ENCODE measurements at places on chromosomes 6 and 20.

DNA sequence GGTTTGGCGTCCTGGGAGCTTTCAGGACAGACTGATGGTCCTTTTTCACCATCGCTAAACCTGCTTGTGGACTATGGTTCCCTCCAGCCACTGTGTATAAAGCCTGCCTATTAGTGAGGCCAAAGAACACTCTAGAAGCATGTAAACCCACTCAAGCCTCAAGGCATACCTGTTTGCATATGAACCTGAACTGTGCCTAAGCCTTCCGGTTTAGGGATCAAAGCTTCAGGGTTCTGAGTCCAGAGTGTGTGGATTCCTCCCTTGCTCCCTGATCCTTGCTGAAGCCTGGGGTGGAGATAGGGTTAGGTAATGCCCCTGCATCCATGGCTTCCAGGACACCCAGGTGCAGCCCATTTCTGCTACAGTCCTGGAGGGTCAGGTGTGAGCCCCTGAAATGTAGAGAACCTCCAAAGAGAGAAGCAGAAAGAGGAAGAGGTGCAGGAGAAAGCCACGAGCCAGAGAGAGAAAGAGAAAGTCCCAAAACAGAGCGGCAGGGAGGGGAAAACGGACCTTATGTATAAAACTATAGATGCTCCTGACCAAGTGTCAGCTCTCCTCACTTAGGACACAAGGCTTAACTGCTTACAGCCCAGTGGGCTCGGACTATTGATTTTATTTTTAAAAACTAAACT, 93.3 kb downstream of the SCML4 start:
- no peak for DNase-seq

- DNase-seq: no peak
Observed at GRCh38 chr6:40788661-40789655, 201.8 kb upstream of the LRFN2 start.

GRCh38 chr20:3307078-3307477, 68.1 kb upstream of the SLC4A11 start:
- no peak for DNase-seq

DNA sequence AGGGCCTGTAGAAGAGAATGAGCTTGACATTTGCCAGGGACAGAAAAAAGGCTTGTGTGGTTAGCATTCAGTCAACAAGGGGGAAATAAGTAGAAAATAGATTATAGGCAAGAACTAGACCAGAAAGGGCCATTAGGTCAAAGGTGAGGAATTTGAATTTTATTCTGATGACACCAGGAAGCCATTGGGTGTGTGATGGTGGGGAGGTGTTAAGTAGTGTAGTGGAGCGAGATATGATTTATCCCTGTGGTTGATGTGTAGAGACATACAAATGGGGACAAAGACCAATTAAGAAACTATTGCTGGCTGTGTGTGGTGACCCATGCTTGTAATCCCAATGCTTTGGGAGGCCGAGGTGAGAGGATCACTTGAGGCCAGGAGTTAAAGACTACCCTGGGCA, 11.0 kb downstream of the DSTN start:
- DNase-seq: no peak

DNA sequence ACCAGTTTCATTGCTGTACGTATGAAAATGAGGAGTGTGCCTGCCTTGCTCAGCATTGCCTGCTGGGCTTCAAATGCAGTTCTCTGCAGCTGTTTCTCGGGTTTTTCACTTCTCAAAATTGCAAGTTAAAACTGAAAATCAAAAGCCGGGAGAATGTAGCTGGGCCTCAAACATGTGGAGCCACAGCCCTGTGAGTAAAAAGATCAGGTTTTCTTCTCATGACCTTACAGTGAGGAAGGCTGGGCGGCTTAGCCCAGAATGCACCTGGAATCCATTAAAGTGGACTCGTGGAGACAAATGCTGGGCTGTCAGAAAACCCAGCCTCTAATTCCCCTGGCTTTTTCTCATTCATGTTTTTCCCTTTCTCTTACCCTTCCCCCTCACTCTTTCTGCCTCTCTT, 34.4 kb downstream of the DSE start:
- DNase-seq: no peak

DNA sequence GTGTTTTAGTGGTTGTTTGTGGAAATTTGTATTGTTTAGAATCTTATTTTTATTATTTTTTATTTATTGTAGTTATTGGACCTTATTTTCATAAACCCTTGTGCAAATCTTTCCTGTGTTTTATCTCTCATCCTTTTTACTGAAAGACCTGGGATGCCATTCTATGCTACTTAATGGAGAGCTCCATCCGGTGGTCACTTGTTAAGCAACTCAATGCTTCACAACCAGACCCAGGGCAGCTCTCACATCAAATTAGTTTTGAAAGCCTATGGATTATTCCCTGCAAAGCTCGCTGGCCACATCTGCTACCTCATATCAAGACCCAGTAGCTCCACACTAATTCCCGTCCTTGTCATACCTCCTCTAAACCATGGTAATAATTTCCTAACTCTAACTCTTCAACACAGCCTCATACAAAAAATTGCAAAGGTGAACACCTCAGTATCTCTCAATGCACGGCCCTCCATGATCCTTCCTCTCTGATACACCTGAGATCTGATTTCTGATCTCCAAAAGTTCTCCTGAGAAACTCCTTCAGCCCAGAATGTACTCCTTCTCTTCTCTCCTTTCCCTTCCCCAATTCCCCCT, 296.6 kb upstream of the MANEA start:
- peak; percentile 30 for DNase-seq

DNA sequence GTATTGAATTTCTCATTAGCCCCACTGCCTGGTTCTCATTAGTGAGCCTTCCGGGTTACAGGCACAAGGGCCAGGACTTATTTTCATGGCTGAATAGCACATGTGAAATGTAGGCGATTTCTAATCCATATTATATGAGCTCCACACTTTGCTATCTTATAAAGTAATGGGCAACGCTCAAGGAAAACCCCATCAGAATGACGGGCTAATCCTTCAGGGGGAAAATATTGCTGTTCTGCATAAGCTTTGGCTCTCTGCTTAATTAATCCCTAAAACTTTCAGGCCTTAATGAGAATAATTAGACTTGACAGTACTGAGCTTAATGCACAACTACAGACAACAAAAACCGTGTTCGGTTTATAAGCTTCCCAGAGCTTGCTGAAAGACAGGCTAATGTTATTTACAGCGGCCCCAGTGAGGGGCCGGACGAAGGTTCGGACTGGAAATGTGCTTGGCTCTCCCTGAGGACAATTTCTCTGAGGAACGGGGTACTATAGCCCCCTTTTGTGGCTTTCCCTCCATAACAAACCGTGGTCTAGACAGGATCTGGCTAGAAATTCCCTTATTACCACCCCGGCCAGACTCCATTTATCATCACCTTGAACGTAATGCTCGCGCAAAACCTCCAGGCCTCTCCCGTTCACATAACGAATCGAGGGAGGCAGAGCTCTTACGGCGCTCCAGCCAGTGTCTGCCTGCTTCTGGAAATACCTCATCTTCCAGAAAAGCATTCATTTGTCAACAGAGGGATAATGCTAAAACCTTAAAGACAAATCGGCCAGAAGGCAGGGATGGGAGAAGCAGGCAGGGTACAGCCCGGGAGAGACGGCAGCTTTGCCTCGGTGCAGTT, 164.5 kb downstream of the CD83 start:
- no peak for DNase-seq

DNA sequence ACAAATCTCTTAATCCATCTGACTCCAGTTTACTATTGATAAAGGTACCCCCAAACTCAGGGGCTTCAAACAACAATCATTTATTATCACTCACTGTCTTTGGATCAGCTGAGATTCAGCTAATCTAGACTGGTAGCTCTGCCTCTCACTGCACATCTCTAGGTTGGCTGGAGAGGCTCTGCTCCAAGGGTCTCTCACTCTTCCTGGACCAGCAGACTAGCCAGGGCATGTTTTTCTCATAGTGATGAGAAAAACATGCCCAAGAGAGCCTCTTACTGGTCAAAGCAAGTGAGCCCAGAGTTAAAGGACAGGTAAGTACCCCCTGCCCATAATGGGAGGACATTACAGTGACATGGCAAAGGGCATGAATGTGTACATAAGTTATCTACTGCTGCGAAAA, 115.1 kb upstream of the BEND3 start:
- DNase-seq: no peak

GRCh38 chr6:115514656-115515055, 546.0 kb downstream of the FRK start:
- no peak for DNase-seq

DNA sequence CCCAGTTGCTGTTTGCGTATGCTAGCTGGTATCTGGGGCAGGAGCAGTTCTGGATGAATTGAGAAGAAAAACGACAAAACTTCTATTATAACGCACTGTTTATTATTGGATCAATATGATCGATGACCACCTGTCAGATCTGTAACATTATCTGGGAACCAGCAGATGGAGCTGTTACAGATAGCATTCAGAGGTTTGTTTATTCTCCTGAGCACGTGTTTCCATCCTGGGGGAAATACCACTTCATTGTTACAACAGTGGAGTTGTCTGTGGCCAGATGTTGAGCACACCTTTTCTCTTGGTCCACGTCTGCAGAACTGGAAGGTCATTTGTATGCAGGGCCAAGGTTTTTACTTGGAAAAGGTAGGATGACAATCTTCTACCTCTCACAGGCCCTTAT, 16.0 kb upstream of the NKX2-2 start:
- no peak for DNase-seq

DNA sequence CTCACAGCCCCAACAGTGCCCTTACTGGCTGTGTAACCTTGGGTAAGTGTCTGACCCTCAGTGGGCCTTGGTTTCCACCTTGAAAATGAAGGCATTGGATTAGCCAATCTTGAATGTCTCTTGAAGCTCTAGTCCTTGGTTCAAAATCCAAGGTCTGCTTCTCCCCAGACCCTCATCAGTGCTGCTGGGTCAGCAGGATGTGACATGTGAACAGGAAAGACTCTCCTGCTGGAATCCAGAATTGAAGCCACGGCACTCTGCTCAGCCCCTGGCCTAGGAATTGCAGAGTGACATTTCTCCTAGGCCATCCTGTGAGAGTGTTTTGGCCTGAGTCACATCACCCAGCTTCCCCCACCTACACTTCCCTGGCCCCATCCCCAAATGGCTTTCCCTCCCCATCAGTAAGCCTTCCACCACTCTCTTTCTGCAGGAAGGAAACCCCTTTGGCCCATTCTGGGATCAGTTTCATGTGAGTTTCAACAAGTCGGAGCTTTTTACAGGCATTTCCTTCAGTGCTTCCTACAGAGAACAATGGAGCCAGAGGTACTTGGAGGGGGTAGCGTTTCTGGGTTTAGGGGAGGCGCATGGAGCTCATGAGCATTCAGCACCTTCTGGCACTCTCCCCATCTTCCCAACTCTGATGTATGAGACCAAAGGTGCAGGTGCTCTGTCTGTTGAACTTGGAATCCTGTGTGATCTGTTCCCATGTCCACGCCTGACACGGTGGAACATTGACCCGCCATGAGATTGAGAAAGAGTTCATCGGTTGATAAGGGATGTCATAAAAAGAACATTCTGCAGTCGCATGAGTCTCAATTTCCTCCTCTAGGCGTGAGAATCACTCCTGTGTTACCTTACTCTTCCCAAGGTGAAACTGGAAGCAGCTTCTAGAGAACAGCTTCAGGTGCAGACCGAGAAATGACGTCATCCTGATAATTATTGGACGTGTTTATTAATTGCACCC, 8.8 kb downstream of the POFUT1 start:
- no peak for DNase-seq

GRCh38 chr20:15862178-15862577, 711.1 kb downstream of the KIF16B start:
- no peak for DNase-seq

- DNase-seq: no peak
Observed at GRCh38 chr6:102662851-102663250, 1269.3 kb downstream of the GRIK2 start.

DNA sequence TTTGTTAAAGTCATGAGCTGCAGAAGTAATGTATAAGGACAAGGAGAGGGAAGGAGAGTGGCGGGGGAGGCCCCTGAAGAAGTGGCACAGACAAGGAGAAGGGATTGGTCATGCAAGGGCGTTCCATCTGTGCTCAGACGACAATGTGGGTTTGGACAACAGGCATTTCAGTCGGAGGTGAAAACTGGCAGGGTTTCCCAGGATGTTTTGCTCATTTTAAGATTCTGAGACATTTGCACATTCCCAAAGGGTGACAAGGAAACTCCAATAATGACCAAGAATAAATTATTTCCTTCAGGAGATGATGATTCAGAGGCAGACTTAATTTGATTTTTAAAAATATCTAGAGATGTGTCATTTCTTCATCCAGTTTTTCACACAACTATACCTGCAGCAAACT, 181.8 kb downstream of the HIVEP2 start:
- DNase-seq: no peak

DNA sequence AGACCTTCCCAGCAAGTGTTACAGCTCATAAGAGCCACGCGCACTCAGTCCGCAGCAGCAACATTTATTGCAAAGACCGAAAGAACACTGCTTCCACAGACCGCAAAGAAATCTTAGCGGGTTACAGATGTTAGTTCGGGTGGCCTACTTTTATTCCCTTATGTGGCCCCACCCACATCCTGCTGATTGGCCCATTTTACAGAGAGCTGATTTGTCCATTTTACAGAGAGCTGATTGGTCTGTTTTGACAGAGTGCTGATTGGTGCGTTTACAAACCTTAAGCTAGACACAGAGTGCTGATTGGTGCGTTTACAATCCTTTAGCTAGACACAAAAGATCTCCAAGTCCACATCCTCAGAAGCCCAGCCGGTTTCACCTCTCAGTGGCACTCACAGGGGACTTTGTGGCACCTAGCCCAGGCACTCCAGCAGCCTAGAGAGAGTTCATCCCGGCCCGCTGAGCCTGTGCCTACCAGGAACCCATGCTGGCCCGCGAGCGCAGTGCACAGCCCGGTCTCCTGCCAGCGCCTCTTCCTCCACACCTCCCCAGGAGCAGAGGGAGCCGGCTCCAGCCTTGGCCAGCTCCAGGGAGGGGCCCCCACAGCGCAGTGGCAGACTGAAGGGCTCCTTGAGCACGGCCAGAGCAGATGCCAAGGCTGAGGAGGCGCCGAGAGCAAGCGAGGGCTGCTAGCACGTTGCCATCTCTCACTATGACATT, 244.3 kb upstream of the TSHZ2 start:
- DNase-seq: no peak

- peak; percentile 88 for DNase-seq
Observed at GRCh38 chr20:11454966-11455799, 462.5 kb upstream of the BTBD3 start.

DNA sequence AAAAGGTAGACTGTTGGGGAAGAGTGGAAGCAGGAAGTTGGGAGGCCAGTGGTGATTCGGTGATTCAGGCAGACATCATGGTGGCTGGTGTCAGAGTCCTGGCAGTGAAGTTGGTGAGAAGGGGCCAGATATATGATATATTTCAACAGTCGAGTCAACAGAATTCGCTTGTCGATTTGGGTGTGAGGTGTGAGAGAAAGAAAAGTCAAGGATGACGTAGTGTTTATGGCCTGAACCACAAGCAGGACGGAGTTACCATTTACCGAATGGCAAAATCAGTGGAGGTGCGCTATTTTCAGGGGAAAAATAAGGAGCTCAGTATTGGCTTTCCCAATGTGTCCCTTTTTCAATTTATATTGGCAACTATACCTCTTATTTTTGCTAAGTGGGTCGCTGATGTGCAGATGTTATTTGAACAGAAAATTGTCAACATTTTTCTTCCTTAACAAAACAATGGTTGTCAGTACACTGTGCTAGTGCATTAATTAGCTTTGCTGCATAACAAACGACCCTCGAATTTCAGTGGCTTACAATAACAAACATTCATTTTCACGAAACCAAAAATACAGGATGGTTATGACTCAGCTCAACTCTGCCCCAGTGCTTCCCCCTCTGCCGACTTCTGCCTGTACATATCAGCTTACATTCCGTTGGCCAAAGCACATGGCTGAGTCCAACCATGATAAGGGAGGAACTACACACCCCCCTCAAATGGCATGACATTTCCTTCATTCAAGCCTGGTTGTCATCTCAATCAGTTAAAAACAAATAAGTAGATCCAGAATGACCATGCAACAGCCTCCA, 255.0 kb upstream of the ZFP64 start:
- DNase-seq: no peak
